Ovary (tissue), 10 donors: ENCODE measurements at places on chromosomes 6 and 20. TPM values are rescaled to one million over a fixed set of nuclear protein-coding genes. Genes with fewer than 3 reads are reported as not detected.

PBOV1 gene
- not detected for total RNA-seq

PPIL6 gene
- total RNA-seq: 12.7 TPM

GRCh38 chr6:97702248-97702647 lies 419.2 kb upstream of the MMS22L start:
- DNase-seq: no peak
- no peaks in the 10 kb centered on the region for H3K27me3 ChIP-seq
- no peaks in the 10 kb centered on the region for H3K4me1 ChIP-seq
- H3K27ac ChIP-seq: no peak overlapping the region

GRCh38 chr6:56691814-56692213 lies 49.1 kb upstream of the DST start:
- no peak for DNase-seq
- H3K36me3 ChIP-seq: no peaks in the 10 kb centered on the region
- peaks cover 9% of the 10 kb centered on the region for H3K4me1 ChIP-seq

GRCh38 chr20:2697768-2698167 lies 5.2 kb downstream of the EBF4 start:
- H3K4me3 ChIP-seq: no peak overlapping the region
- H3K27ac ChIP-seq: no peak overlapping the region
- DNase-seq: no peak
- H3K27me3 ChIP-seq: no peaks in the 10 kb centered on the region
- no peaks in the 10 kb centered on the region for H3K36me3 ChIP-seq

- H3K4me1 ChIP-seq: no peaks in the 10 kb centered on the region
- H3K36me3 ChIP-seq: no peaks in the 10 kb centered on the region
- DNase-seq: no peak
Measured at GRCh38 chr6:83247471-83247870, 54.3 kb downstream of the RWDD2A start.
